NCI-H1105 (cell line): ENCODE measurements at places on chromosomes 3 and 15.

GRCh38 chr15:80697075-80697685, 2.1 kb downstream of the ABHD17C start:
- no peak for DNase-seq

GRCh38 chr15:95609096-95609495, 721.4 kb upstream of the NR2F2 start:
- DNase-seq, result no peak

GRCh38 chr15:33008284-33008995, 186.1 kb downstream of the FMN1 start:
- no peak for DNase-seq

DNA sequence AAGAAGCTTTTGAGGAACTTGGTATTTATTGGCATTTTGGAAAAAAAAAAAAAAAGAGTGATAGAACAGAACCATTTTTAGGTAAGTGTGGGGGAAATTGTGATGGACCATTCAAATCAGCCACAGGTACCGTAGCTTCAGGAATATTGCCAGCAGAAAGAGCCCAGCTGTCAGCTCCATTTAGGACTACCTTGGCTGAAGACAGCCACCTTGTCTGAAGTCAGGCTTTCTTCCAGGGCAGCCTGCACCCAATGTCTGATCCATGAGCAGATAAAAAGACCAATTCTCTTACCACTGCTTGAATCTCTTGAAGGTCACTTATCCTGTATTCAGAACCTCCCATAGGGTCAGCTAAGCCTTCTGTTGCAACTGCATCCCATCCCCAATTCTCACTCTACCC, 37.6 kb downstream of the SLCO3A1 start:
- DNase-seq, result no peak

- DNase-seq, result no peak
Measured at GRCh38 chr3:181174022-181174421, 184.5 kb upstream of the DNAJC19 start.

DNA sequence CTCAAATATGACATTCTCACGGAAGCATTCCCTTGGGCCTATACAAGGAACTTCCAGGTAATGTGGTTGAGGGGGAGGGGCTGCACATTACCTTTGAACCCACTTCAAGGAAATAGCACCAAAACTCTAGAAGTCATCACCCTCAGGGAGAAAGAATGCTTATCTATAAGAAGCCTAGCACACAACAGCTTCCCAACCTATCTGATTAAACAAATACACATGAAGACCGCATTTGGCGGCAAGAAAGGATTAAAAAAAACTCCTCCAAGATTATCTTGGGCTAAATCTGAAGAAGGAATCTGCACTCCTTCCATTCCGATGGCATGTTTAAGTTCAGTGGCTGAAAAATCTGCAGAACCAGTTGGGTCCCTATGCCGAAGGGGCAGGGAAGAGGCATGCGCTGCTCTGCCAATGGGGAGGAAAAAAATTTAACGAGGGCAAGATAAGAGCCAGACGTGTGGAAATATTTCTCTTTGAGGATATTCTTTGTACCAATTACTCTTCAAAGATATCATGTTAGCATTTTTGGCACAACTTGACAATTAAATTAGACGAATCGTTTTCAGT, 82.0 kb upstream of the WNT5A start:
- no peak for DNase-seq

GRCh38 chr15:69468241-69469121, 15.9 kb downstream of the RPLP1 start:
- peak; percentile 98 for DNase-seq

GRCh38 chr15:84775867-84776449, 27.6 kb downstream of the ZNF592 start:
- no peak for DNase-seq

DNA sequence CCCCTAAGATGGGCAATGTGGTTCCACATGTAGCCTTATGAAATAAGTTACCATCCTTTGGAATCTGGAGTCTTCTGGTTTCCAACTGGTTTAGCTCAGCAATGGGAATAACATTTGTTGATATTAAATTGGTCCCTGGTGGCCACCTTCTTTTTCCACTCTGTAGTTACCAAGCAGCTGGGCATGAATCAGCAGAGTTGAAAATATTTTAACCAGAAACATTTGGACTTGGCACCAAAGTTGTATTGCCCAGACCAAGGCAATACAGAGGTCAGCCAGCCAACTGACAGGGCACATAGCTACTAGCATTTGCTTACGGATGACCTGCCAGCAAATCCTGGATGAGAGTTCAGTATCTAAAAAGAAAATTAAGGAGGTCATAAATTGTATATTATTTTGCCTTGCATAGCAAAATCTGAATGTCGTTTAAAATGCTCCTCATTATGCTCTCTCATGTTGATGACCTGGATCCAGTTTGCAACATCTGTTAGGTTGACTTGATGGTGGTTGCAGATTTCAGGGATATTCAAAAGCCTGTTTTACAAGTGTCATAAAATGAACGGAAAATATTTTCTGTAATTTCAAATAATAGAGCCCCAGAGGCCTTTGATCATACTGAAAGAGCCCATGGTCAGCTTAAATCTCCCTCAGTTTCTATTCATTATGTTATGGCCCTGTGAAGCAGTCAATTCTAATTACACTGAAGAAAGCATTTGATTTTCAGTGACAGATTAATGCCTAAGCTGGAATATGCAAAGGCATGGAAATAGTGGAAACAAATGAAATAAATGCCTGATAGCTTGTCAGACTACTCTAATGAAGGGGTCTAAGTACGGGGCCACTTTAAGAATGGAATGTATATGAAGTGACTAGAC, 54.6 kb downstream of the PPM1L start:
- DNase-seq, result no peak

DNA sequence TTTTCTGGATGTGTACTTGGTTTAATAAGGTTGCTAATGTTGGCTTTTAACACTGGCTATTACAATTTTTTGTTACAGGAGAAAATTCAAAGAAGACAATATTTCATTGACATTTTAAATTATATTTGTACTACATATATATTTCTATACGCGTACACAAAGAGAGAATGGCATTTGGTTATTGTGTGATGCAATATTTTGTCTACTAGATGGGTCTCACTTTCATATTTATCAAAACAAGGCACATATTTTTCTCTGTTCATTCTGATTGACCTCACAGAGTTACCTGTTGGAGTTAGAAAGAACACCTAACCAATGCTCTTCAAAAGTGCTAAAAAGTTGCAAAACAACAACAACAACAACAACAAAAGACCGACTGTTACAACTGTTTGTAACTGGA, 50.2 kb upstream of the VGLL3 start:
- DNase-seq, result no peak

DNA sequence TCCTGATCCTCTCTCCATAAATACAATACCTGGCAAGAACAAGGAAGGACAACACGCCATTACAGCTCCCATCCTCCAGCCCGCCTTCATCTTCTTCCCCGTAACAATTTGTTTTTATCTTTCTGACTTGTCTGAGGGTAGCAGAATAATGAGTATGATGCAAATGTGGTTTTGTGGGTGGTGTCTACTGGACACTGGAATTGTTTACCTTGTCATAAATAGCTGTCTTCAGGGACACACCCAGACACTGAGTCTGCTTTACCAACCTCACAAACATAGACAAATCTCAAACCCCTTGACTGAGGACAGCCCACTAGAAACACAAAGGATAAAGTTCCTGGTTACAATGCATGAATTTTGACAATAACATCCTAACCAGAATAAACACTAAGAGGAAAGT, 13.4 kb downstream of the WDR72 start:
- no peak for DNase-seq

DNA sequence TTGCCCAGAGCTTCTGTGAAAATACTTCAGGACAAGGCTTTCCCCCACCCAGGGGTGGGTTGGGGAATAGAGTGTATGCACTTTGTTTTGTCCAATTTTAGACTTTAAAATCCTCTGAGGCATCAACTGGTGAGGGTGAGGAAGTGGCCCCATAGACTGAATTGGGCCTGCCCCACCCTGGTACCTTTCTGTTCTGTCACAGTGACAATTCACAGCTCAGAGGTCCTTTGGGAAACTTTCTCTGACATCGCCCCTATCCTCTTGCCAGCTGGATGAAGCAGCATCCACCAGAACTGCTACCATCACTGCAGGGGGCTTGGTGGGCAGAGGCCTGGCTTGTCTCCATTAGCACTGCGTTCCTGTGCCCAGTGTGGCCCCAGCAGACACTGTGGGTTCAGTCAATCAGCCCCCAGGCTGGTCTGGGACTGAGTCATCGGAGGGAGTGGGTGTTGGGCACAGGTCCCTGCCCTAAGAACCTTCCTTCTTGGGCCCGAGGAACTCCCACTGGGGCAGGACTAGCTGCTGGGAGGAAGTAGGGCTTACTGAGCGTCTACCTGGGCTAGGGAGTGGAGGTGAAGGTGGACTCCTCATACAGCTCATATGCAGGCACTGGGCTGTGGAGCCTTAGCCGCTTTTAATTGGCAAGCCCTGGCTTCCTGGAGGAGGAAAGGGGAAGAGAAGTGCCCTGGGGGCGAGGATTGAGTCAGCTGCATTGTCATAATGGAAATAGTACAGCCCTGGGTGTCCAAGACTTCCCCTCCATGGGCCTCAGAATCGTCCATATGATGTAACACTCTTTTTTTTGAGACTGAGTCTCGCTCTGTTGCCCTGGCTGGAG, 1.5 kb upstream of the PPM1M start:
- no peak for DNase-seq

DNA sequence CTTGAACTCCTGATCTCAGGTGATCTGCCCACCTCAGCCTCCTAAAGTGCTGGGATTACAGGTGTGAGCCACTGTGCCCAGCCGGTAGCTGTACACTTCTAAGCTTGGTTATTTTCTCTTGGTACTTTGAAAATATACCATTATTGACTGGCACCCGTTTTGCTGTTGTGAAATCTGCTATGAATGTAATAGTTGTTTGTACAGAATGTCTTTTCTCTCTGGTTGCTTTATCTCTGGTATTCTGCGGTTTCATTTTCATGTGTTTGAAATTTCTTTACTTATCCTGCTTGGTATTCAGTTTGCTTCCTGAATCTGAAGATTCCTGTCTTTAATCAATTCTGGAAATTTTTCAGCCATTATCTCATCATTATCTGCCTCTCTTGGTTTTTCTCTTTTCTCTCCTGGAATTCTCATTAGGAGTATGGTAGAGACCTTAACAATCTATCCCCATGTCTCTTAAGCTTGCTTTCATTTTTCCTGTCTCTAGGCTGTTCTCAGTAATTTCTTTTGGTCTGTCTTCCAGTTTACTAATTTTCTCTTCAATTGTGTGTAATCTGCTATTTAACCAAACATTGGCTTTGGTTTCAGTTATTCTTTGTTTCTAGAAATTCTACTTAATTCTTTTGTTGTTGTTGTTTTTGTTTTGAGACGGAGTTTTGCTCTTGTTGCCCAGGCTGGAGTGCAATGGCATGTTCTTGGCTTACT, 2.8 kb upstream of the PAK2 start:
- DNase-seq, result no peak

DNA sequence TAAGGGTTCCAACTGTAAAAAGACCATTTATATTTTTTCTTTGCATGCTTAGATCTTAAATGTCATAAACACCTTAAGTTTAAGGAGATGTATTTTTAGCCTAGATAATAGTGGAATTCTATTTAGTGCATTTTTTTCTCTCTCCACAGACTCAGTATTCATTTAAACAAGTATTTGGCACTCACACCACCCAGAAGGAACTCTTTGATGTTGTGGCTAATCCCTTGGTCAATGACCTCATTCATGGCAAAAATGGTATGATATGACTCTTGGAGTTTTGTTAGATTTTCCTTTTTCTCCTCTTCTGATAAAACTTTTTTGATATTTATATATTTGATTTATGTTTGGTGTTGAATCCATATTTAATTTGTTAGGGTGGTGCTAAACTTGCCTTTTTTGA, 7.3 kb downstream of the KIF23 start:
- no peak for DNase-seq

- no peak for DNase-seq
Measured at GRCh38 chr3:134309987-134310700, 59.5 kb upstream of the RYK start.

DNA sequence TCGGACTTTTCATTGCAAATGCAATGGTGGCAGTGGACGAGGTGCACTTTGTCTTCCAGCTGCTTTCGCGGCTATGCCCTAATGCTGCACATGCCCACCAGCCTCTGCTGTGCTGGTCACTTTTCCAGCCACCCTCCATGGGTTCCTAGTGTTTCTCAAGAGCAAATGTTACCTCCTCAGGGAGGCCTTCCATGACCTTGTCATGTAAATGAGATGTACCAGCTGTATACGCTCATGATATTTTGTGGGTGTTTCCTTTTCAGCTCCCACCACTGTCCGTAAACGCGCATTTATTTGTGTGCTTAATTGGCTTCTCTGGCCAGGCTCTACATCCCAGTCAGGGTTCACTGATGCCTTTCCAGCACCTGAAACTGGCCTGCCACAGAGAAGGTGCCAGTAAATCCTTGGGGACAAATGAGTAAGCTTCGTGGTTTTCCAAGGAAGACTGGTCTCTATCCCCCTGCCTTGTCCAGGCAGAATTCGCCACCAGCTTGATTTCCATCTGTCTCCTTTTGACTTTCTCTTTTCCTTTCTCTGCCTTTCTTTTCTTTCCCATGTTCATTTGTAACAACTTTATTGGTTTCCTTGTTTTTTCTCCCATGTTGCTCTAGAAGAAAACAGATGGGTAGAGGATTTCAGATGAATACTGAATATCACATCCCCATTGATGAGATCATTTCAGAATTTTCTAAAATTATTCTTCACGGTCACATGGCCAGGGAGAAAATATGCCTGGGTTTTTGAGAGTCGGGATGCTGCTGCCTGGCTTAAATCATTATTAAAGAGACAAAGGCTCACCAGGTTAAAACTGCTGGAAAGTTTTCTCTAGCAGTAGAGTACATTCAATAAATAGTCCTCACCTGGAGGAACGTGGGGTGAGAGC, 82.5 kb downstream of the CHST2 start:
- no peak for DNase-seq

- DNase-seq, result no peak
Measured at GRCh38 chr15:93308026-93308690, 219.1 kb upstream of the RGMA start.

DNA sequence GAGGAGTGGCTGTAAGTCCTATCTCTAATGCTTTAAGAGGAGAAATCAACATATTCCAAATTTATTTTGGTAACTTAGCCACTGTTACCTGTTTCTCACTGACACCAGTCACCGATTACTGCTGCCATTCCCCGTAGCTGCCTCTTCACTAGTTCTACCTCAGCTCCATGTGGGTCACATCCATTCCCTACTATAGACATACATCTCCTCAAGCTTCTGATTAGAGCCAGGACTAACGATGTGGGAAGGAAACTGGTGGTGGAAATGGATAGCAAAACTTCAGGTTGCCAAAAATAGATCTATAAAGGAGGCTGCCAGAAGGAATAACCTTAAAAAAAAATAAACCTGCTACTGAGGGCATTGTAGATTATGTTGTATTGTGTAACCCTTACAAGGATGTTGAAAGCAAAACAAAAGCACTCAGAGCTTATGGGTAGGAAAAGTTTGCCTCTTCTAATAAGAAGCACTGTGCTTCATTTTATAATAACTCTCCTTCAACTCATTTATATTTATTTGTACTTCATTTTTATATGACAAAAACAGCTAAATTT, 56.0 kb downstream of the KAT2B start:
- DNase-seq, result no peak

DNA sequence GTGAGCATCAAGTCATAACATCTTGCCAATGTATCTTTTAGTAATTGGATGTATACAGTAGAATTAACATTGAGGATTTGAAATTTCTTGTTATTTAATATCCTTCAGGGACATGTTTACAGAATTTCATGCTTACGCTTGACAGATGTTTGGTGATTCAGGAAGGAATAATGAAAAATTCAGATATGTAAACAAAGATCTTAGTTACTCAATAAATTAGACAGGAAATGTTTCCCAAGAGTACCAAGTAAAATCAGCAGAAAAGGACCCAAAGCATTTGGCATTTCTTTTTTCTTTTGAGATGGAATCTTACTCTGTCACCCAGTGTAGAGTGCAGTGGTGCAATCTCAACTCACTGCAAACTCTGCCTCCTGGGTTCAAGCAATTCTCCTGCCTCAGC, 4.7 kb upstream of the COL6A5 start:
- DNase-seq, result no peak
